T-cell (primary cell): ENCODE measurements at places on chromosomes 13 and 19.

DNA sequence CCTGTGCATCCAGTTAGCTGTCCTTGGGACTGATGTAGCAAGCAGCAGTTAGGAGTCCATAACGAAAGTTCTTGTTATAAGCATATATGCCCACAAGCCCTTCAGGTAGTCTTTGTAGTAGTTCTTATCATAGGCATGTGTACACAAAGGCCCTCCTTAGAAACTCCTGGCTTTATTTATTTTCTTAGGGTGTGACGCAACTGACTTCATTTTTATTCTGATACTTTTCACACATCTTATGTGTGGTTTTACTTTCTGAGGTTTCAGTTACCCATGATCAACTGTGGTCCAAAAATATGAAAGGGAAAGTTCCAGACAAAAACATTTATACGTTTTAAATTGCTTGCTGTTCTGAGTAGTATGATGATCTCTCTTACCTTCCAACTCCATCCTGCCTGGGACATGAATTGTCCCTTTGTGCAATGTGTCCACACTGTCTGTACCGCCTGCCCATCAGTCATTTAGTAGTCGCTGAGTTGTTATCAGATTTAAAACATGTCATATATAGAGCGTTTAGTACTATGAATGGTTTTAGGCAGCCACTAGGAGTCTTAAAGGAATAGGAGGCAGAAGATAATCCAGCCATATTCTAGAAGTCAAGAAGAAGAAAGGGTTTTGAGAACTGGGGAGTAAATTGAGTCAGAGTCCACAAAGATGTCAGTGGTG is 19.4 kb downstream of the GPC5 start:
- DNase-seq: no peak

GRCh38 chr19:39180749-39181148 is 16.0 kb upstream of the NCCRP1 start:
- no peak for DNase-seq

- DNase-seq: no peak
These were observed 29.8 kb upstream of the EPHX3 start for GRCh38 chr19:15262011-15262410.

- DNase-seq: peak; percentile 92
These were observed 14.1 kb upstream of the AKAP8L start for GRCh38 chr19:15432629-15433518.

- DNase-seq: no peak
These were observed 11.5 kb downstream of the XPO4 start for GRCh38 chr13:20891034-20891433.
